ENCODE measurements at places on chromosomes 7 and 10. TPM values are rescaled to one million over a fixed set of nuclear protein-coding genes. Genes with fewer than 3 reads are reported as not detected.

ZNF736 gene
- total RNA-seq = 22.1 TPM

AZGP1 gene
- 39.4 TPM for total RNA-seq

DENND2A gene
- 24.9 TPM for total RNA-seq

ASIC3 gene
- 0.39 TPM for total RNA-seq
